ENCODE measurements at places on chromosomes 2 and 18.
A peak's percentile ranks its signal among the peaks of the same experiment; 100 is the strongest.

- no peak for DNase-seq
These were observed 66.6 kb downstream of the UGGT1 start for GRCh38 chr2:128157644-128158043.

- DNase-seq, result no peak
These were observed 41.8 kb upstream of the AFF3 start for GRCh38 chr2:100184055-100184737.

DNA sequence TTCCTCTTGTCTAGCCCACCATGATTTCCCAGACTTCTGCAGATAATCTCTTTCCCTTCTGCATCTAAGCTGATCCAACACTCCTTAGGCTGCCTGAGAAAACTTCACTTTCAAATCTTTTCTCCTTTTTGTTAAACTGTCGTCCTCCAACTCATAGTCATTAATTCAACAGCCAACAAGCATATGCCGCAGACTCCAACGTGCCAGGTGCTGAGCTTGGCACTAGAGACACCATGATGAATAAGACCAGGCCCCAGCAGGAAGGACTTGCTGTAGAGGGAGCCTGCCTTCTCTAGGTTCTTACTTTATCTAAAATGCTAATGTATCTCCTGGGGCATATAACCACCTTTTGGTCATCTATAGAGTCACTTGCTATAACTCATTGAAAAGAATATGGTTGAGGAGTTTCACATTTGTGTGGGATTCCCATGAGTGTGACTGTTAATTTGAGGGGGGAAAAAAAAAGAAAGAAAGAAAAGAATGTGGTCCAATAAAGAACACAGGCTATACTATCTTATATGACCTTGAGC lies 51.0 kb downstream of the ANKRD44 start:
- DNase-seq, result no peak

DNA sequence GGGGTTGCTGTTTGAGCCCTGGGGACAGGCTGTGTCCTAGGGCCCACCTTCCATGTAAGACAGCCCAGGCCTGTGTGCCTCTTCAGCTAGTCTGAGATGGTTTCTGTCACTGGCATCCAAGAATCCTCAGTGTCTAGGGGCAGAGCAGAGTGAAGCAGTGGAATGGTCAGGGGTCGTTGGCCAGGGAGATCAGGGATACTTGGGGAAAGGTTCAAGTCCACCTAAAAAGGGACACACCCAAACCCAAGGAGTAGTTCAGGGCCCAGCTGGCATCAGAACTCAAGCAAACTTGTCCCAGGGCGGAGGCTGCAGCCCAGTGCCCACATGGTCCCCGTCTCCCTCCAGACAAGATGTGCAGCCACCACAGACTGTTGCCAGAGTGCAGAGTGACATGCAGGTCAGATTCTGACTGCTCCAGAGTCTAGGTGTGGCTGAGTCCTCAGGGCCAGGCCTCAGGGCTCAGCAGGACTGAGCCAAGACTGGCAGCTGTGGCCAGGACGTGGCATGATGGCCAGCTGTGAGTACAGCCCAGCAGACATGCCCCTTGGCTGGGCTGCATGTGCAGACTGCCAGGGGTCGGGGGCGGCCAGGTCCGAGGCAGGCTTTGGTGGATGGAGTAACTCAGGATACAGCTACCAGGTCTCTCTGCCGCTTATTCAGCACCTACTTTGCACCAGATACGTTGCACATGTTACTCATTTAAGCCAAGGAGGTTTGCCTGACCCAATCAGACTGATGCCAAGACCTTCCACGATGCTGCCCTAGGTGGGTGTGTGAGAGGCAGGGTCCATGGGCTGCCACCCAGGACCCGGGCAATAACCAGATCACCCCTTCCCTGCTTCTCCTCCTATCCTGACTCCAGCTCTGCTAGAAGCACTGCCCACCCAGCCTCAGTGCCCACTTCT lies 146.6 kb downstream of the SMAD7 start:
- no peak for DNase-seq

- peak; percentile 23 for DNase-seq
These were observed 405.5 kb downstream of the PARD3B start for GRCh38 chr2:204950695-204951346.

DNA sequence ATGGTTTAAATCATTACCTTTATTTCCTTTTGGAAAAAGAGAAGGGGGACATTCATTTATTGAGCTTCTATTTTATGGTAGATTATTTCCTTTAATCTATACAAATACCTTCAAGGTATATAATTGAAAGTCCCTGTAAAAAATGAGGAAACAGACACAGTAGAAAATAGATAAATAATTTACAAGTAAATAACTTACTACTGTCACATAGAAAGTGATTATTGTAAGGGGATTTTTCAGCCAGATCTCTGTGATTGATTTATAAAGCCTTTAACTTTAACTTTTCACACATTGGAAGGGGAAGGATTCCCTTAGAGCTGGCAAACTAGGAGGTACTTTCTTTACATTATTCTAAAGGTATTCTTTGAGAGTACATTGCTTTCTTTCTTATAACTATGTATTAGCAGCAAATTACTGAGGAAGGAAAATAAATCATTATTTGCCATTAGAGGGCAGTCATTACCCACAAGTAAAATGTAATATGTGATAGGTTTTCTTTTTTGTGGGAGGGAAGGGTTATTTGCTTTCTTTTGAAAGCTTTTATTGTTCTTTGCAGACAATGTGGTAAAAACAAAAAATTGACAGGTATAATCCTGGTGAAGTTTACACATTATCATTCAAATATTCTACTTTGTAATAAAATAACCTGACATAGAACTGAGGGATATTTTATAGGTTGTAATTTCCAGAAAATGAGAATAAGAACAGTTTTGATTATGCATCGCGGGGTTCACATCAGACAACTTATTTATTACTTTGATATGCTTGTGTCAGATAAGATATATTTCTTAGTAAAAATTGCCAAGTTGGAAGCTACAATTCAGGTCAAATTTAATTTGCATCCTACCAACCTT lies 24.8 kb upstream of the RPE start:
- peak; percentile 31 for DNase-seq

DNA sequence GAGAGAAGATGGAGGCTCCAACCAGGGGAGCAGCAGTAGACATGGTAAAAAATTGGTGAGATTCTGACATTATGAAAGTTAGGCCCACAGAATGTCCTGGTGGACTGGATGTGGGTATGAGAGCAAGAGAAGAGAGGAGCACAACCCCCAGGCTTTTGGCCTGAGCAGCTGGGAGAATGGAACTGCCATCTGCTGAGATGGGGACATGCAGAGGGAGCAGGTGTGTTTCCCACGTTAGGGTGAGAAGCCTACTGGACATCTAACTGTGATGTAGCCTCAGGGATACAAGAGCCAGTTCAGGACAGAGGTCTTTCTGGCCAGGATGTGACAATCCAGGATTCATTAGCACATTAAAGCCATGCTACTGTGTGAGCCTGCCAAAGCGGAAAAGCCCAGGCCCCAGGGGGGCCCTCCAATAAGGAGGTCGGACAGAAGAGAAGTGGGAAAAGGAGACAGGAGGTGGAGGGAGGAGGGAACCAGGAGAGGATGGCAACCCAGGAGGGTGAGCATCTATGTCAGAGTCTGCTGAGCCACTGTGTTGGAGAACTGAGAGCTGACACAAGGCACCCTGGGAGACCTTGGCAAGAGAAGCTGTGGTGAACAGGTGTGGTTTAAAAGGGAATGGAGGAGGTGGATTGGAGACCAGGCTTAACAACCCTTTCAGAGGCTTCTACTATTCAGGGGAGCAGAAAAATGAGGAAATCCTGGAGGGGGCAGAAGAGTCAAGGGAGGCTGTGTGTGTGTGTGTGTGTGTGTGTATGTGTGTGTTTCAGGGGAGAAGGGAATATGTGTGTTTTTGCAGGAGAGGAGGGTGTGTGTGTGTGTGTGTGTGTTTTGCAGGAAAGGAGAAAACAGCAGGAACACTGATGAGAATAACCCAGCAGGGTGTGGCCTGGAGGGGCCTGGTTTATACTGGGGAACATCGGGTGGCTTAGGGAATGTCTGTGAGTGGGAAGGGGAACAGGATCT lies 10.5 kb downstream of the CYB5A start:
- DNase-seq, result no peak

DNA sequence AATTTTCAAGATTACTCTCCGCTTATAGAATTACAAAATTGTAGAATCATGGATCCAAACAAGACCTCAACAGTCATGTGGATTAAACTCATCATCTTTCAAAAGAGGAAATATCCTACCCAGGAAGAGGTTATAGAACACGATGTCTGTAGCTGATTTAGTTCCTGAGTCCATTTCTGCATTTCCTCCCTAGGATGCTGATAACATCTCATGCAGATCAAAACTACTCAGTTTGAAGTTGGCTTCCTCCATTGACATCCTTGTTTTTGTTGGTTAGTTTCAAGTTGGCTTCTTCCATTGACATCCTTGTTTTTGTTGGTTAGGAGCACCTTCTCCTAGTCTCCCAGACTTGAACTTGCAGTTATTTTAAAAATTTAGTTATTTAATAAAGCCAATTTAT lies 147.5 kb downstream of the PARD3B start:
- DNase-seq, result no peak

DNA sequence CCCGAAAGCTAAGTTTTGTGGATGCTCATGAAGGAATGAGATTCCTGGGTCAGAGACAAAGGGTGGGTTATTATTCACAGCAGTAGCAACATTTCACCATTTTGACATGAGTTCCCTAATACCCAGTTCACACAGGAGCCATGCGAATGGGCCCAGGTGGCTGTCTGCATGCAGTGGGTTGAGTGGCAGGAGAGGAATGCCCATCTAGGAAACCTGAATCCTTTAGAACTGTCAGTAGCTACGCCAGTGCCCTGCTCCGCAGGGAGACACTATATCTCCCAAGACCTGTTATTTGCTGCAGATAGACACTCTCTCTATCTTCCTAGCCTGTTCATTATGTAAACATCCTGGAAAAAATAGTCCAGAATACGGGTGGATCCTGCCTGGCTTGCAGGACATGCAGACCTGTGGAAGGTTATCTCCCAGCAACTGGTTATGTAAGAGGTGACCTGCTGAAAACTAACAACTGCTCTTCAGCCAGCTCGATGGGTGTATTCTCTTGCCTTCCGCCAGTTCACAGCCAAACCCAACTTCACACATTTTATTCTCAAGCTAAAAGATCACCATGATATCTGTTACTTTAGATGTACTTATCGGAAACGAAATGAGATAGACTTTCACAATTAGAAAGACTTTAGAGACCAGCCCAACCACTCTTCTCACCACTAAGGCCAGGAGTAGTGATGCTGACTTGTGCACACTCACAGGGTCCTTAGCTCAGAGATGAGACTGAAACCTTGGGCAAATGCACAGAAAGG lies 59.1 kb downstream of the MBP start:
- DNase-seq, result no peak

DNA sequence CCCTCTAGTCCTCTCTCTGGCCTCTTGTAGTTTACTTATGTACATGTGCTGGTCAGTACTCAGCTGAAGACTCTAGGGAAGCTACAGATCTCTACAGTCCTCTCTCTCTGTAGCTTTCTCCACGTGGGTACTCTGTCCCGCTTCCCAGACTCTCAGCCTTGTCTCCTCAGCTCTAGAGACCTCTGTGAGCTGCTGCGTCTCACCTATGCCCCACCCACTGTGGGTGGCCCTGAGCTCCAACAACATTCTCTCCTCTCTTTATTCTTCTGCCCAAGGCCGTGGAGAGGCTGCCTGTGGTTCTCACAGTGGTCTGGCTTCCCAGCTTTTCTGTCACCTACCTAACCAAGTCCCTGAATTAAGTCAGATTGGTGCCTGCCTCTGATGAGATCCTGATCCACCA lies 33.4 kb downstream of the MFSD6 start:
- DNase-seq, result no peak

Data from AG20443 (cell line).